ENCODE measurements at places on chromosomes 1 and 21.

DNA sequence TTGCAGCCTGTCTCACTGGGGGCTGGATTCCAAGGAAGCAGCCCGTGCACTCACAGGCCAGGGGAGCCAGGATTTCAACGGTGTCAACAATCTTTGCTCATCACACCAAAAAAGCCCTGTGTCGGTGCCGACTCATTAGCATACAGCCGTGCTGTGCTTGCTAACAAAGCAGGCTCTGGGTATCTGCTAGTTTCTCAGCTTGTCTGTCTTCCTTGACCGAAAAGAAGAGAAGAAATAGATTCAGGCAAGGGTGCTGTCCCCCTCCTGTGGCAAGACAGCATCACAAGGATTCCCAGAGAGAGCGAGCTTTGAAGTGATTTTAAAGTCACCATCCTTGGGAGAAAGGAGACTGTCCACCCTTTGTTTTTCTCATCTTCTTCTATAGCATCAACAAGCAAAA is 214.7 kb downstream of the SDCCAG8 start:
- DNase-seq = no peak

GRCh38 chr21:16305686-16306085 is 575.9 kb downstream of the USP25 start:
- no peak for DNase-seq

GRCh38 chr1:192724670-192725069 is 84.2 kb upstream of the RGS2 start:
- no peak for DNase-seq

DNA sequence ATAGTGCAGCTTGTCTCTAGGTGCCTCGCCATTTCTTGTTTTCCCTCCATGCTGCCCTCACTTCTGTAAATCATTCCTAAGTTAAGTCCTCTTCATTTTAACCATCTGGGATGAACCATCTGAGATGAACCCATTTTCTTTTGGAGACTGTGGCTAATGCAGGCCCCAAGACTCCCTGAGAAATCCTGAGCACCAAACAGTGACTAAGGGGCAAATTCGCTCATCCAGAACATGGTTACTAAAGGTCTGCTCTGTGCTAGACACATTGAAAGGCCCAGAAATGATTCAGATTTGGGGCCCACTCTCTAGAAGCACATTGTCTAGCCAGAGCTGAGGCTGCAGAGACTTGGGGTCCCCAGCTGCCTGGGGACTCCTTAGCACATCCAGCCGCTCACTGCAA is 151.9 kb upstream of the CTTNBP2NL start:
- DNase-seq = no peak

DNA sequence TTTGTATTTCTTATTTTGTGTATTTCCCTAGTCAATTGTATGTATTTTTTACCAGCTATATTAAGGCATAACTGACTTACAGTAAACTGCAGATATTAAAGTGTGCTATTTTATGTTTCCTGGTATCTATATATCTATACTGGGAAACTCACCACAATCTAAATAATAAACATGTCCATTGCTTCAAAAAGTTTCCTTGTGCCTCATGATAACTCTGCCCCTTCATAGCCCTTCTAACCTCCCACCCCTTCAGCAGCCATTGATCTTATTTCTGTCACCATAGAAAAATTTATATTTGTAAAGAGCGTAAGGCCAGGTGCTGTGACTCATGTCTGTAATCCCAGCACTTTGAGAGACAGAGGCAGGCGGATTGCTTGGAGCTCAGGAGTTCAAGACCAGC is 9.3 kb upstream of the RRP15 start:
- no peak for DNase-seq

DNA sequence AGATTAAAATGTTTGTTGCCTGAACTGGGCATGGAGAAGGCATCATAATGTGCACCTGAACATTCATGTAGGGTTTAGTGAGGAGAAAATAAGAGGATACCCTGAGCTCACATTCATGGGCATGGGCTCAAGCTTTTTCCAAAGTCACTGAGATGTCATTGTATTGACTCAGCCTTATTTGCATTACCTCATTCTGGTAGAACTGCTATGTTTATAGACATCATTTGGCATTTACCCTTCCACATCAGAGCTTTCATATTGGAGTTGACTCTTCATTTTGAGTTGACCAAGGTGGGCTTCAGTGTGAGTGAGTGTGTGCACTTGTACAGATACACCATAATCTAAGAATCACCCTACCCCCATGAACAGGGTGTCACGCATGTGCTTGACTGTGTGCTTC is 143.2 kb downstream of the PBX1 start:
- no peak for DNase-seq

GRCh38 chr1:100979631-100980030 is 46.0 kb downstream of the DPH5 start:
- DNase-seq = no peak
